ENCODE measurements at places on chromosomes 2 and 18.

GRCh38 chr18:10927286-10927992 lies 221.9 kb downstream of the PIEZO2 start:
- H3K27ac ChIP-seq: no peak overlapping the region
- H3K4me3 ChIP-seq: no peak overlapping the region
- no peak for DNase-seq
- H3K36me3 ChIP-seq: no peaks in the 10 kb centered on the region
- H3K4me1 ChIP-seq: no peaks in the 10 kb centered on the region

- no peak overlapping the region for H3K4me3 ChIP-seq
- no peak for DNase-seq
- peaks cover under 1% of the 10 kb centered on the region for H3K4me1 ChIP-seq
- H3K27me3 ChIP-seq: no peaks in the 10 kb centered on the region
- no peak overlapping the region for H3K27ac ChIP-seq
- no peaks in the 10 kb centered on the region for H3K36me3 ChIP-seq
Observed at GRCh38 chr2:61758159-61758558, 95.7 kb downstream of the FAM161A start.

GRCh38 chr18:10410472-10411308 lies 43.7 kb upstream of the APCDD1 start:
- no peak overlapping the region for H3K4me3 ChIP-seq
- no peak overlapping the region for H3K27ac ChIP-seq
- no peak for DNase-seq
- H3K4me1 ChIP-seq: no peaks in the 10 kb centered on the region
- no peaks in the 10 kb centered on the region for H3K27me3 ChIP-seq

- no peaks in the 10 kb centered on the region for H3K36me3 ChIP-seq
- H3K4me1 ChIP-seq: no peaks in the 10 kb centered on the region
- H3K4me3 ChIP-seq: no peak overlapping the region
- no peak overlapping the region for H3K27ac ChIP-seq
- no peaks in the 10 kb centered on the region for H3K27me3 ChIP-seq
Observed at GRCh38 chr2:5982903-5983265, 290.7 kb downstream of the SOX11 start.

DNA sequence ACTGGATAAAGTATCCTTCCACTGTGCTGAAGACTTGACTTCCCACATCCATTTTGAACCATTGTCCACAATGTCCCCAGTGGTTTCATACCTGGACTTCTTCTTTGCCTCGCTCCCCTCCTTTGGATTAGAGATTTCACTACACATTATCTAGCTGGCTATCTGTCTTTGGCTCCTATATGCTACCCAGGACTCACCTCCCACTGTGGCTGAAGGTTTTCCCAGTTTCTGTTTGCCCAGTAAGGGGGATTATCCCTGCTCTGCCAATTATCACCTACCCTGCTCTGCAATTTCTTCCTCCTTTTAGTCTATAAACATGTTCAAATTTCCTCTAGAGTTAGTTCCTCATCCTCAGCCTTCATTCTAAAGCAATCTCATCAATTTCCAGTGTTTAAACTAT lies 9.1 kb downstream of the NDUFS1 start:
- H3K27me3 ChIP-seq: no peaks in the 10 kb centered on the region
- H3K36me3 ChIP-seq: peaks cover 54% of the 10 kb centered on the region
- no peak for DNase-seq
- no peak overlapping the region for H3K4me3 ChIP-seq
- no peaks in the 10 kb centered on the region for H3K4me1 ChIP-seq
- H3K27ac ChIP-seq: no peak overlapping the region

GRCh38 chr2:168896783-168897182 lies 4.3 kb upstream of the G6PC2 start:
- DNase-seq: no peak
- H3K36me3 ChIP-seq: no peaks in the 10 kb centered on the region
- no peak overlapping the region for H3K4me3 ChIP-seq
- no peaks in the 10 kb centered on the region for H3K4me1 ChIP-seq
